K562 (cell line): ENCODE measurements at places on chromosomes 2 and 18. TPM values are rescaled to one million over a fixed set of nuclear protein-coding genes. Genes with fewer than 3 reads are reported as not detected.

DNA sequence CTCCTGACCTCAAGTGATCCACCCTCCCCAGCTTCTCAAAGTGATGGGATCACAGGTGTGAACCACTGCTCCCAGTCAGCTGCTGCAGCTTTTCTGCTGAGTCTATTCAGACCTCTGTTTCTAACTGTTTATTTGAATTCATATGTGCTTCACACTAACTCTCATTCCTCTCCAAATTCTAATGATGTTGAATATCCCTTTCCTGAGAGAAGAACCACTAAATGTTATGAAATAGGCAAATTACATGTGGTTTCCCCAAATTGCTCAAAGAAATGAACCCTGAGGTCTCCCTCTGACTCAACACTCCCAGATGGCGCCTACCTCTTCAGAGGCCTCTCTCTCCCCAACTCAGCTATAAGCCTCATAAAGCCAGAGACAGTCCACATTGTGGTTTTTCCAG is 98.6 kb downstream of the IRS1 start:
- no peak for DNase-seq

DNA sequence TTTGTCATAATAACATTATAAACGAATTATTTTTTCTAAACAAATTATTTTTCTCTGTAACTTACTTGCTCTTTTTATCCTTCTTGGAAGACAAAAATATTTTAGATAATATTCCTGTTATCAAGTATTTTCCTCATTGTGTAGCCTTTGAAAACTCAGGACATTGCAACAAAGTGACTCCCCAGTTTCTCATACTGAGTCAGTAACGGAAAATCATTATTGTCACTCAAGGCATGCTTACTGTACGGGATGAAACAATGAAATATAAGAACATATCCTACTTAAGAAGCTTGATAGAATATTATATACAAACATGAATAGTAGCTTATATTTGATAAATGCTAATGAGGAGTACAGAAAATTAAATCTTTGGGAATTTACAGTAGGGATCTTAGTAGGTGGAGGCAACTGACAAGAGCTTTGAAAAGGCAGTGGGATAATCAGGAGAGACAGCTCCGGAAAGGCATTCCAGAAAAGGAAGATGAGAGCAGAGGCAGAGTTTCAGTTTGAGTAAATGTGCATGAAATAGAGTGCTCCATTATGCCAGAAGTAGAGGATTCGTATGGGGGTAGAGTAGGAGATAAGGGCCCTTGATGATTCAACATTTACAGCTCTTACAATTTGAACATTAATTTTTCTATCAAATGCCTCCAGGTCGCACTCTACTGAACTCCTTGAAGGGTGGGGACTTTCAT is 14.0 kb upstream of the YES1 start:
- peak; percentile 38 for DNase-seq

CHRNG gene
- not detected in 2 replicates for polyA plus RNA-seq

GRCh38 chr2:100977511-100977910 is 24.6 kb upstream of the RPL31 start:
- no peak for DNase-seq

ZC3H8 gene
- polyA plus RNA-seq, result 25.7 and 31.0 TPM in 2 replicates

- DNase-seq, result no peak
These were observed 213.7 kb upstream of the GALNT5 start for GRCh38 chr2:157043786-157044185.

- no peak for DNase-seq
These were observed 12.6 kb downstream of the CNDP1 start for GRCh38 chr18:74546751-74547530.

CAPN14 gene
- polyA plus RNA-seq, result not detected in 2 replicates

DNA sequence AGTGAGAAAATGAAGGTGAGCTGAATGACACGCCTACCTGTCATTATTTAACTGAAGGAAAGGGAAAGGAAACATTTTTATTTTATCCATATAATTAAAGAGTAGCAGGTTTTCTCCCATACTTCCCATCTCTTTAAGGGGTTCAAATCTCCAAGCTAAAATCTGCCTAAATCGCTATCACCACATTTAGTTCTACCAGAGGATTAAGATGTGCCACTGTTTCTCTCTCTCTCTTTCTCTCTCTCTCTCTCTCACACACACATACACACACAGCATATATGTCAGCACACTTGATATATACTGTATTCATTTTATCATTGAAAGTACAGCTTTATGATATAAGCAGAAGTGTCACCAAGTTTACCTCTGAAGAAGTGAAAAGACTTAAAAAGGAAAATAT is 3.1 kb downstream of the WIPF1 start:
- no peak for DNase-seq
